ENCODE measurements at places on chromosomes 4 and X. TPM values are rescaled to one million over a fixed set of nuclear protein-coding genes. Genes with fewer than 3 reads are reported as not detected.

The RASSF6 gene
- polyA plus RNA-seq = not detected

The GPM6B gene
- 11.0 TPM for polyA plus RNA-seq

The TMPRSS11E gene
- not detected for polyA plus RNA-seq

The PABPC1L2B gene
- not detected for polyA plus RNA-seq

The GPR173 gene
- polyA plus RNA-seq = 1.00 TPM

The PRMT9 gene
- 4.9 TPM for polyA plus RNA-seq

The EGF gene
- polyA plus RNA-seq = 5.3 TPM

DNA sequence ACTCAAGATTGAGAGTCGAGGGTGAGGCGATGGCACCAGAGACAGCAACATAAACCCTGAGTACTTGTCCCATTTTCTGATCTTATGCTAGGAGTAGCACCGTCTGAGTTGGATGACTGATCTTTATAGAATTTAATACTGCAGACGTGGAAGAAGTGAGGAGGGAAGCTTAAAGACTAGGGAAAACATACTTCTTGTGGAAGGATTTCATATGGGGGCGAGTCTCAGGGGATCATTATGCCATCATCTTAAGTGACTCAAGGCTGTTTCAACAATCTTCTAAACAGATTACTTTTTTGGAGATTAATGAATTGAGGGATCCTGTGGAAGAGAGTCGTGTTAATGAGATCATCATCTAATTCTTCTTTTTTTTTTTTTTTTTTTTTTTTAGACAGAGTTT, 17.2 kb upstream of the FAT1 start:
- DNase-seq = no peak

DNA sequence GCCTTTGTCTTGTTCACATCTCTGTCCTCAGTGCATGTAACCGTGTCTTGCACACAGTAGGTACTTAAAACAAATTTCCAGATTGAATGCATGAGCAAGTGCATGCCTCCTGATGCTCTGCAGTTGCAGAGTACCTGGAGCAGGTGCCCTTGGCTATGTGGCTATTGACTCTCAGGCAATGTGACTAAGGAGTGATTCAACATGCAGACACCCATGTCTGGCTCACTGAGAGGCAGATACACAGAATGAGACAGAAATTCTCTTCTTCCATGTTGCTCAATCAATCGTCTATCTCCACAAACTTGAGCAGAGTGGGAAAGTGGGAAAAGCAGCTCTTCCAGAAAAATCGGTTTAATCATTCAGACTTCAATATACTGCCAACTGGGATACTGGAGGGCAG, 111.0 kb downstream of the CHRDL1 start:
- no peak for DNase-seq

DNA sequence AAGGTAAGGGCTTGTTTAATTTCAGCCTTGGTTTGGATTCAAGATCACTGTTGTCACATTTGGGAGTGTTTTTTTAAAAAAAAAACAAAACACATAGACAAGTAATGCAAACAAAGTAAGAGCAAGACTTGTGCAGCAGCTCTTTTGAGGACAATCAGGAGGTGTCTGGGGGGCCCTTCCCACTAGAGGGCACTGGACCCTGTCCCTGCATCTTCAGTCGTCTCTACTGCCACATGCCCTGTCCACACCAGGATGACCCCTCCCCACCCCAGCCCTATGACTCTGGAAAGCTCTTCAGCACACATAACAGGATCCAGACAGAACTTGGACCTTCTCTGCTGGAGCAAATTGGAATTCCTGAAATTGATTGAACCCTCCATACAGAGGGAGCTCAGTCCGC, 71.0 kb downstream of the USP46 start:
- DNase-seq = peak; percentile 74

GRCh38 chrX:153818571-153819383, 11.6 kb downstream of the PDZD4 start:
- peak; percentile 55 for DNase-seq

GRCh38 chr4:140343303-140343702, 30.1 kb upstream of the SCOC start:
- peak; percentile 58 for DNase-seq

- DNase-seq = no peak
Measured at GRCh38 chr4:157996061-157997028, 176.5 kb downstream of the GASK1B start.

DNA sequence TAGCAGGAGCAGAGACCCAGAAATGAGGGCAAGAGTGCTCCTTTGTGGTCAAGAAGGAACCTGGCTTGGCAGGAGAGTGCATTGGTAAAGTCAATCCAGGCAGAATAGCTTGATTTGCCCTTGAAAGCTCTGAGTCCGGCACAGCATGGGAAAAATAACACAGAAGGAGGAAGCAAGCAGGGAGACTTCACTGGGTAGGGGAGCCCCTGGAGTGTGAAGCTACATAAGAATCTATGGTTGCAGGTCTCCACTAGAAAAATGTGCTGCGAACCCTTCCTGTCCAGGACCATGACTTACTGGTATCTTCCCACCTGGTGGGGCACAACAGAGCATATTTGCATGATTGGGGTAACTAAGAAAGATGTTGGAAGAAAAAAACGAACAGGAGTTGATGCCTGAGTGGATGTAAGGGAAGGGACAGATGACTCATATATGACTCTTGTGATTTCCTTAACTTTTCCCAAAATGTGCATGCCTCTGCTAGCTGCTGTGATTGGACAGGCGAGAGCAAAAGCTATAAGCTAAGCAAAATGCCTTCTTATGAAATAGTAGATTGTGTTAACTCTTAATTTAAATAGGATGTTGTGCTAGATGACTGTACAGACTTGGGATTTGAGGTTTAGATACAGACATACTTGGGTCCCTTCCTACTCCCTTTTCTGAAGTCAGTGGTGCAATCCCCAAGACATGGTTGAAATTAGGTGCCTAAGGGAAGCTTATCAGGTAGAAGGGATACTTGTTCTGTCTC, 3.3 kb downstream of the IL13RA1 start:
- no peak for DNase-seq

DNA sequence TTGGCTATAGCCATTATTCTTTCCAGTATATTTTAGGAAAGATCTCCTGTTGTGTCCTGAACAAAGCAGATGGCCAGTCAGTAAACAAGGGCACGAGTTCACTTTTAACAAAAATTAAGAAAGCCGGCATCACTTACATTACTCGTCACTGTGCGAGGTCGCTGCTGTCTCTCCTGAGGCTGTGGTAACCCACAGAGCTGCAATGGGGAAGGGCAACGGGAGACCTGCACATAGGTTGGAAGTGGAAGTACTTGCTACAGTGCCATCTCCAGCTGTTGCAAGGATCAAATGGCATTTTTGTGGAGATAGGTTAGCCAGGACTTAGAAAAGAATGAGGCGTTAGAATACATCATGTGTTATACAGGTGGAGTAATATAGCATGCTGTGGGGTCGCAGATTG, 132.2 kb downstream of the KLHL8 start:
- no peak for DNase-seq

All from right cardiac atrium (tissue), 5 donors.